Gastrocnemius medialis (tissue), 4 donors: ENCODE measurements at places on chromosomes 1 and 21.

DNA sequence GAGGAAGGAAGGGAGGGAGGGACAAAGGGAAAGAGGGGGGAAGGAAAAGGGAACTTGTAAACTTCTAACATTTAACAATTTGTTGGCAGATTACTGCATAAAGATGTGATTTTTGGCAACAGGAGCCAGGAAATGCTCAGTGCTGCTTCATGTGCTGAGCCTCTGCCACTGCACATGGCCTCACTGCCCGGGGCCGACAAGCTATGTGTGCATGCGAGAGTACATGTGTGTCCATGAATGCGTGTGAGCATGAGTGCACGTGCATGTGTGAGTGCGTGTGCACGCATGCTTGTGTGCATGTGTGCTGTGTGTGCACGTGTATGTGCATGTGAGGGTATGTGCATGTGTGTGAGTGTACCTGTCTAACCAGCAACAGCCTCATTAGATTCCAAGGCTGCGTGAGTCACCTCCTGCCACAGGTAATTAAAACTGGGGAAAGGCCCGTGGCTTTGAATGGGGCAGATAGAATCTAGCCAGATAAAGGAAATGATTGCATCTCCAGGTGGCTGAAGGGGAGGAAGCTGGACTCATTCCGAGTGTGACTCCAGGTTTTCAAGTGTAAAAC is 41.4 kb upstream of the TSPEAR start:
- no peak for DNase-seq

- no peak for DNase-seq
These were observed 21.3 kb downstream of the PDE4B start for GRCh38 chr1:65813956-65814355.

GRCh38 chr1:2194898-2195673 is 514 bp upstream of the FAAP20 start:
- peak; percentile 77 for DNase-seq

DNA sequence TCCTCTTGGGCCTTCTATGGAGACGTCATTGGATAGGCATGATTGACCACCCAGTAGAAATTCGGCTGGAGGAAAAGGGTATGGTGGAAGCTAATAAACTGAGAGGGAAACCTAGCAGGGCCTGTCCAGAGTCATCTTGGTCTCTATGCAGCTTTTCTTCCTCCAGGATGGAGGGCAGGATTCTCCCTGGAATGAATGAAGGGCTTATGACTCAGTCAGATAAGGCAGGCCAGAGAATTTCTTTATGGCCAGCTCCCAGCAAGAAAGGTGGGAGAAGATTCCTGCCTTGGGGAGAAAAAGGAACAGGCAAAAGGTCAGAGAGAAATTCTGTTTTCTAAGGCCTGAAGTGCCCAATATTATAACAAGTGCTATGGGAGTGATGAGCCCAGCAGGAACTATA is 17.1 kb downstream of the FBLIM1 start:
- no peak for DNase-seq
